ENCODE measurements at places on chromosomes 11 and 22. TPM values are rescaled to one million over a fixed set of nuclear protein-coding genes. Genes with fewer than 3 reads are reported as not detected.
A peak's percentile ranks its signal among the peaks of the same experiment; 100 is the strongest.

The SPON1 gene
- 28.6 TPM for polyA plus RNA-seq

DNA sequence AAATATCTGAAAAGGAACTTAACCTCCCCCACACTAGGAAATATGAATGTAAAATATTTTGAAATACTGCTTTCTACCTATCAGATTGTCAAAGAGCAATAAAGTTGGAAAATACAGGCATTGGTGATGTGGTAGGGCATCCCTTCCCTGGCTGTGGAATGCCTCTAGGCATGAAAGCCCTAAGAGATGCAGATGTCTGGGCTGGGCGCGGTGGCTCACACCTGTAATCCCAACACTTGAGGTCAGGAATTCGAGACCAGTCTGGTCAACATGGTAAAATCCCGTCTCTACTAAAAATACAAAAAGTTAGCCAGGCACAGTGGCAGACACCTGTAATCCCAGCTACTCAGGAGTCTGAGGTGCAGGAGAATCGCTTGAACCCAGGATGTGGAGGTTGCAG, 22.0 kb downstream of the ARAP1 start:
- DNase-seq: no peak
- H3K36me3 ChIP-seq: no peaks in the 10 kb centered on the region
- H3K4me1 ChIP-seq: peaks cover 27% of the 10 kb centered on the region
- no peak overlapping the region for H3K27ac ChIP-seq
- no peaks in the 10 kb centered on the region for H3K27me3 ChIP-seq

DNA sequence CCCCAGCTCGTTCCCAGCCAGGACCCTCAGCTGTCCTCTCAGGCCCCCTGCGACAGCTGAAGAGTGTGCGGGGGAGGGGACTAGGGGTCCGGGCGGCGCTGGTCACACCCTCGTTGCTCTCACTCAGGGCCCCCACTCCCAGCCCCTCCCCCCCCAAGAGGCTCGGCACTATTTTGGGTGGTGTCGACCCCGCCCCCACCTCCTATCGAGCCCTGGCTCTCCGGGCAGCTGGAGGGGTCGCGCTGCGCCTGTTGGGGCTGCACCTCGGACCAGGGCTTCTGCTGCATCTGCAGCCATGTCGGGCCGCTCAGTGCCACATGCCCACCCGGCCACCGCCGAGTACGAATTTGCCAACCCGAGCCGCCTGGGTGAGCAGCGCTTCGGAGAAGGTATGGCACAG, at the start of gene HSPB2:
Gene HSPB2 (plus strand): TSS at position 200 of the 400 bp plus-strand sequence. CDS start 96 bp downstream, at position 296.
- peak within 1 kb of the TSS; percentile 41 for H3K4me3 ChIP-seq
- H3K4me1 ChIP-seq: peaks cover 32% of the 10 kb centered on the region
- DNase-seq: no peak
- no peaks in the 10 kb centered on the region for H3K27me3 ChIP-seq
- peak within 1 kb of the TSS; percentile 86 for H3K27ac ChIP-seq
- peaks cover 6% of the 10 kb centered on the region for H3K36me3 ChIP-seq

- H3K4me3 ChIP-seq: no peak overlapping the region
- no peak for DNase-seq
- H3K27ac ChIP-seq: no peak overlapping the region
- H3K4me1 ChIP-seq: peaks cover 14% of the 10 kb centered on the region
These were observed 15.4 kb downstream of the SHANK2 start for GRCh38 chr11:71236836-71237475.

Data from lung (tissue), 17 donors.